ENCODE measurements at places on chromosomes 7 and 10. TPM values are rescaled to one million over a fixed set of nuclear protein-coding genes. Genes with fewer than 3 reads are reported as not detected.

GRCh38 chr7:105831824-105832535 lies 44.4 kb downstream of the ATXN7L1 start:
- H3K36me3 ChIP-seq: no peaks in the 10 kb centered on the region
- no peak for DNase-seq
- H3K27me3 ChIP-seq: no peaks in the 10 kb centered on the region

- H3K27me3 ChIP-seq: no peaks in the 10 kb centered on the region
- H3K27ac ChIP-seq: no peak overlapping the region
- no peaks in the 10 kb centered on the region for H3K4me1 ChIP-seq
- no peaks in the 10 kb centered on the region for H3K36me3 ChIP-seq
Observed at GRCh38 chr7:70434376-70434775, 697.6 kb upstream of the GALNT17 start.

Gene CCDC6
- 23.4 TPM for total RNA-seq

GRCh38 chr7:134339475-134339874 lies 22.7 kb upstream of the SLC35B4 start:
- H3K4me3 ChIP-seq: no peak overlapping the region
- no peaks in the 10 kb centered on the region for H3K27me3 ChIP-seq
- no peak overlapping the region for H3K27ac ChIP-seq
- H3K4me1 ChIP-seq: no peaks in the 10 kb centered on the region
- DNase-seq: no peak

- H3K27ac ChIP-seq: no peak overlapping the region
- H3K27me3 ChIP-seq: no peaks in the 10 kb centered on the region
Observed at GRCh38 chr10:102791754-102792395, 45.3 kb downstream of the CYP17A1 start.

GRCh38 chr7:26856176-26856985 lies 8.0 kb downstream of the SKAP2 start:
- no peak for DNase-seq
- no peak overlapping the region for H3K27ac ChIP-seq
- no peak overlapping the region for H3K4me3 ChIP-seq
- peaks cover 8% of the 10 kb centered on the region for H3K36me3 ChIP-seq
- peaks cover 16% of the 10 kb centered on the region for H3K4me1 ChIP-seq
- H3K27me3 ChIP-seq: peaks cover 3% of the 10 kb centered on the region

Data from natural killer cell (primary cell).